Urinary bladder (tissue), 4 donors: ENCODE measurements at places on chromosomes 3 and 15.

- no peak for DNase-seq
Measured at GRCh38 chr3:33173103-33173502, 45.5 kb downstream of the SUSD5 start.

DNA sequence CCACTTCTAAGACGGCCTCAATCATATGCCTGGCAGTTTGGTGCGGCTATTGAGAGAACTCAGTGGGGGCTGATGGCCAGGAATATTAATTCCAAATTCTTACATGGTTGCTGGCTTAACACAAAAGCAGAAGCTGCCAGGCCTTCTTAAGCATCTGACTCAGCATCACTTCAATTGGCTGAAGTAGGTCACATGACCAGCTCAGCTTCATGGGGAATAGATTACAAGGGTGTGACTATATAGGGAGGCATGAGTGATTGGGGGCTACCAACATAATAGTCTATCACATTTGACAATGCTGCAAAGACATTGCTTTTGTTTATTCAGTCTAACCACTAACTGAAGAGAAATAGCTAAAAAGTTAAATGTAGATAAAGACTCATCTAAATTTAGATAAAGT lies 101.6 kb upstream of the ANKRD28 start:
- DNase-seq = no peak

DNA sequence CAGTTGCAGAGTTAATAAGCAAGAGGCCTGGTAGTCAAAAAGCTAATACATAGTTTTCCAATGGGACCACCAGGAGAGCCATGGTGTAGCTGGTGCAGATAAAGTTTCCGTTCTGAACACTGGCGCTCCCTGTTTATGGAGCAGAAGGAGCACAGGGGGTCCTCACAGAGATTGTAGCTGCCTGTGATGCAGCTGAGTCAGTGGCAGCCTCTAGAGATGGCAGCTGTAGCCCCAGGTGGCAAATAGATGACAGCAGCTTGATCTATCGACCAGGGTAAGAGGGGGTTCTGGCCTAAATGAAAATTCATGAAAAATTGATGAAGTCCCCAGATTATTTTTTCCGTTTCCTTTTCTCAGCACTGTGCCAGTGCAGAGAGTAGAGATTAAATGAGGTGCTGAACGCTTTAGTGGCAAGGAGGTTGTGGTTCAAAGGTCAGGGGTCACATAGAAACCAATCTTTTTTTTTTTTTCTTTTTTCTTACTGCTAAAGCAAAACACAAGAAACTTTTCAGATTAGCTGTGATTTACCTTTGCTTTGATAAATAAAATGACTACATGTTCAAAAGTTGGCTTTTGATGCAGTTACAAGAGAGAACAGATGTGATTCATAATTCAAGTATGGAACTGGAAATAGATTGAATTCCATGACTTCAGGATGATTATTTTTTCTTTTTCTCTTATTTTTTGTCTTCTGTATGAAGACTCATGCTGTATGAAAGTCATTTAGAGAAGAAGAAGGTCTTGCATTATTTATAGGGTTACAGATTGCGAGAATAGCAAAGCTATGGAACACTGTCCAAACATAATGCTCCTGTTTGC lies 63.3 kb downstream of the ROBO2 start:
- no peak for DNase-seq

GRCh38 chr15:58805095-58805494 lies 34.0 kb downstream of the MINDY2 start:
- DNase-seq = no peak

GRCh38 chr3:105758451-105758850 lies 110.4 kb downstream of the CBLB start:
- DNase-seq = no peak

DNA sequence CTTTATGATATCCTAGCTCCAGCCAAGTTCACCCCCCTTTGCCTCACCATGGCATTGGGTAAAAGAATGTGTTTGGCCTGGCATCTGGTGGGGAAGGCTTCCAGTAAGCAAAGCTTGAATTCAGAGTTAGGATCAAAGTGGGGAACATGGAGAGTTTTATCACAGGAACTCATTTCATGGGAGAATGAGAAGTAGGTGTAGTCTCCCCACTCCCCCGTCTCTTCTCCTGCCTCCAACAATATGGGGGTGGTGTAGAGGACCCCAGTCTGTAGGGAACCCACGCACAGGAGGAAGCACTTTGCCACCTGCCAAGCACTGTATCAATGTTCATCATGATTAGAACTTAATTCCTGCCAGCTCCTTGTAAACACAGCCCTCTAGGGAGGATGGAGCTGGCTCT lies 200.5 kb downstream of the UACA start:
- DNase-seq = no peak

- DNase-seq = no peak
Measured at GRCh38 chr3:25461946-25462345, 33.9 kb downstream of the RARB start.

DNA sequence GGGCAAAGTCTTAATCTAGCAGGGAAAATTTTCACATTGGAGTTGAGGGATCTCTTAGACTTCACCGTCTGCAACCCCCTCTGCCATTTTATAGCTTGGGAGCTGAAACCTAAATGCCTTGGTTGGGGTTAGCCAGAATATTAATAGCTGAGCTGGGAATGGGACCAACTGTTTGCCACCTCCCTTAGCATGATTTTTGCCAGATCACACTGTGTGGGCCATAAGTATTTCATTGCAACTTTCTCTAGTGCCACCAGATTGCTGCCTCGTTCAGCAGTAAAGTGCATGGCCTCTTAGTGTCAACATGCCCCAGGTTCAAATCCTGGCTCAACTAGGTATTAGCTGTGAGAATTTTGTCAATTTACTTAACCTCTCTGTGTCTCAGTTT lies 55.9 kb upstream of the ABHD17C start:
- no peak for DNase-seq

DNA sequence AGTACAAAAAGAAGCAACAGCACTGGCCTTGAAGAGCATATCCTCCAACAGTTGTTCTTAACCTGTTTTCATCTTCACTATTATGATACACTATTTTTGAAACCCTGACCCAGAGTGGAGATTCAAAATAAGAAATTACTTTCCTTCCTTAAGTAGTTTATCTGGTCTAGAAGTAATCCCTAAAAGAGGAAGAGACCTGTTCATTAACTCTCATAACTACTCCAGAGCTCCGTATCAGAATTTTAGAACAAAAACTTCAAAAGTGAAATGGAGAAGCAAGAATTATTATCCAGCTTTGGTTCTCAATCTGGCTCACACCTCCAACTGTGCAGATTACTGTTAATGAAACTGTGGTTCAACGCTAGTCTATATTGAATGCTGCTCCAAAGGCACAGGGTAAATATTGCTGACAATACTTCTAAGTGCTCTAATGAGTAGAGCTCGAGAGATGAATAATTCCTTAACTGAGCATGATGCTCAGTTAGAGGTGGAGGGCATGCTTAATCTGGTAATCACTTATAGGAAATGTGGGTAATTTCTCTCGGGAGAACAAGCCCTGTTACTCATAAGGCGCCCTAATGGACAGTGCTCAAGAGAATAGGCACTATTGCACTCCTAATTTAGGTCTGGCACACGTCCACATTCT lies 5.2 kb downstream of the LCMT2 start:
- DNase-seq = no peak

DNA sequence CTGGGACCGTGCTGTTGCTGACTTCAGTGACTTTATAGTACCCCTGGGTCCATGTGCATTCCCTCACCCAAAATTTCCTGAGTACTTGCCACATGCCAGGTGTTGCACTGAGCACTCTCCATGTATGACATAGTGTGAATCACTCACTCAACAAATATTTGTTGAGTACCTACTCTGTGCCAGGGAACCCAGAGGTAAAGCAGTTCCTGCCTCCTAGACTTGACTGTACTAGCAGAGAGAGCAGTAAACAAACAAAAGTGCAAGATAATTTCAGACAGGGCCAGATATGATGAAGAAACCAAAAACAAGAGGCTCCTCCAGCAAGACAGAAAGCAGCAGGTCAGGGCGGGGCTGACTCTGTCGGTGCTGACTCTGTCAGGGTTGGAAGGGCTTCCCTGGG lies 12.2 kb downstream of the TGM4 start:
- DNase-seq = no peak

DNA sequence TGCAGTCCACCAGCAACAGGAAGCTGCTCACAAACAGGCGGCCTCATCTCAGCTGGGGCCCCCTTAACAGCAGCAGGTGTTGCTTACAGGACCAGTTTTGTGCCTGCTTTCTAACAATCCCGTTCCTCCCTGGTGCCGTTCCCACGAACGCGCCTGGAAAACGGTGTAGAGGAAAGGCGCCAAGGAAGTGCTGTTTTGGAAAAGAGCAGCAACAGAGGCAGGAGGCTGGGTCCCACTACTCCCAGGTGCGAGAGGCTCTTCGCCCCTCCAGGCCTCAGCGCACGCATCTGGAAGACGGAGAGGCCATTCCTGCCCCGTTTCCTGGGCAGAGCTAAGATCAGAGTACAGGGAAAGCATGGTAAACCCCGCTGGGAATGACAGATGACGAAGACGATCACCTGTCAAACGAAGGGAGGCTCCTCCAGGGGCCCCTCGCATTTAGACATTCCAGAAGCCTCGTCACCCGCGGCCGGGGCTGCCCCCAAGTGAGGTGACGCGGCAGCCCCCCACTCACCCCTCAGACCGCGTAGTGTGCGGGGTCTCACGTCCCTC lies 603 bp downstream of the SCAPER start:
- no peak for DNase-seq

GRCh38 chr15:96273317-96274086 lies 57.0 kb upstream of the NR2F2 start:
- no peak for DNase-seq

DNA sequence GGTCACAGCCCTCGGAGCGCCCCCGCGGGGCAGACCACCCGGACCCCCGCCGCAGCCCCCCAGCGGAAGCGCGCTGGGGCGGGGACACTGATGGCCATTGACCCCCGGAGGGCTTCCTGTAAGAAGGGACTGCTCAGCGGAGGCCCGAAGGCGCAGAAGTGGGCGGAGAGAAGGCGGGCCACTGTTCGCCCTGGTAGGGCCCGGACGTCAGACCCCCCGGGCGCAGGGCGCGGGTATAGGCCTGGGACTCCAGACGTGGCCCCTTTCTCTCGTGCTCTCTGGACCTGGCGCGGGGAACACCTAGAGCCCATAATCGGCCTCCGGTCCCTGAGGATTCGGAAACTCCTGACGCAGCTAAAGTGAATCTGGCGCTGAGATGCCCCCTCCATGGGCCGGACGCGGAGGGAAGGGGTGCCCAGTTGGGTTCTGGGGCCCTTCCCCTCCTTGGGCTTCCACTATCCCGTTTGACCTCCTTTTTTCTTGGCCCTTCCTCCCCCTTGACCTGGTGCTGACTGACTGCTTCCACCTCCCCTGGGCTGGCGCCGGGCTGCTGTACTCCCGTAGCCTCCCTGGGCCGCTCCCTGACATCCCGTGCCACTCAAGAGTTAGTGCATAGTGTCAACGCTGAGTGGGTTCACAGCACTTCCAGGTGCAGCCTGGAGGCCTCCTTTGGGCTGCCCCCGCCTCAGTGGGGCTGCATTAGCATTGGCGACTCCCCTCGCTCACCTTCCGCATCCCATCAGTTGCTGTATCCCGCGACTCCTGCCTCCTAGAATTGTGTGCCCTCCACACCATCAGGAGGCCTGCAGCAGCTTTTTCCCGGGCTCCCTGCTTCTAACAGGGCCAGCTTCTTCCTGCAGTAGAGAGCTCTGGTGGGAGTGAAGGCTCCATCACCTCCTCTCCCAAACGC lies 694 bp downstream of the ABTB1 start:
- no peak for DNase-seq
